ENCODE measurements at places on chromosomes 2 and 18. TPM values are rescaled to one million over a fixed set of nuclear protein-coding genes. Genes with fewer than 3 reads are reported as not detected.

The NDC80 gene
- total RNA-seq: 3.6 TPM

The ZC3H8 gene
- total RNA-seq: 26.0 TPM

The REG1B gene
- not detected for total RNA-seq

The HOXD3 gene
- not detected for total RNA-seq

The SPEG gene
- total RNA-seq: 14.2 TPM

The SGPP2 gene
- total RNA-seq: 1.2 TPM

The LYG2 gene
- total RNA-seq: not detected

The COX7A2L gene
- 145 TPM for total RNA-seq

The IER3IP1 gene
- 22.1 TPM for total RNA-seq

The IL1RN gene
- total RNA-seq: not detected

The HAAO gene
- total RNA-seq: 0.62 TPM

The CRYBA2 gene
- total RNA-seq: not detected

The TMEM247 gene
- total RNA-seq: not detected

The CPS1 gene
- 6.6 TPM for total RNA-seq

The CD8B2 gene
- total RNA-seq: not detected

The TUBB8B gene
- not detected for total RNA-seq

The RUFY4 gene
- total RNA-seq: 0.78 TPM

The SH3RF3 gene
- 12.3 TPM for total RNA-seq

The PTPRN gene
- total RNA-seq: 32.6 TPM
